ENCODE measurements at places on chromosomes 12 and 14. TPM values are rescaled to one million over a fixed set of nuclear protein-coding genes. Genes with fewer than 3 reads are reported as not detected.

Gene TSHR
- total RNA-seq: not detected

DNA sequence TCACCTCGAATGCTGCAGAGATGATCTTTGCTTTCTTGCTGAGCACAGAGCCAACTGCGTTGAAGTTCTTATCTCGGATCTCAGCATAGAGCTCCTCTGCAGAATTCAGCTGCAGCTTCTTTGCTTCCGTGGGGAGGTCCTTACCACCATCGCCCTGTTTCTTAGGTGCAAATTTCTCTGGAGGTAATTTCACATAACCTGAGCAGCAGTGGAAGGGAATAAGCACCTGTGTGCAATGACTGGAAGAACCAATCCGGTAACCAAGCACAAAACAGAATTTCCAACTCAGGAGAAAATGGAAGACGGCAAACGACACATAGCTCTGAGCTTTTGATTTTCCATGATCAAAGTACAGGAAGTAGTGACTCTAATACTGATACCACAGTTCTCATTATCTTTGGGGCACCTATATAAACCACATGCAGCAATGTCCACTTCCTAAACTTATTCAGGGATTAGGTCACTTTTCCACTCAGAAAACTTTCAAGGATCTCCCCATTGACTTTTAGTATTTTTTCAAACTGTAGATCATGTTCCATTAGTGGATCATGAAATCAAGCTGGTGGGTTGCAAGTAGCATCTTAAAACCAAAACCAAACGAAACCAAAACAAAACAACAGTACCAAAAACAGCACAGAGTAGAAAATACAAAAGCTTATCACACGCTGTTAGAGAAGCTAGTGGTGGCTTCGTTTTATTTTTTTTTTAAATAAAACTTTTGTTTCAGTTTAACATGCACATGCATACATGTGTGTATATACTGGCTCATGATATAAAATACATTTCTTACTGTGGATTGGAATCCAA lies 18.9 kb upstream of the DIABLO start:
- H3K4me1 ChIP-seq: no peaks in the 10 kb centered on the region
- peaks cover 12% of the 10 kb centered on the region for H3K36me3 ChIP-seq
- H3K27me3 ChIP-seq: no peaks in the 10 kb centered on the region
- H3K4me3 ChIP-seq: no peak overlapping the region
- no peak overlapping the region for H3K27ac ChIP-seq

DNA sequence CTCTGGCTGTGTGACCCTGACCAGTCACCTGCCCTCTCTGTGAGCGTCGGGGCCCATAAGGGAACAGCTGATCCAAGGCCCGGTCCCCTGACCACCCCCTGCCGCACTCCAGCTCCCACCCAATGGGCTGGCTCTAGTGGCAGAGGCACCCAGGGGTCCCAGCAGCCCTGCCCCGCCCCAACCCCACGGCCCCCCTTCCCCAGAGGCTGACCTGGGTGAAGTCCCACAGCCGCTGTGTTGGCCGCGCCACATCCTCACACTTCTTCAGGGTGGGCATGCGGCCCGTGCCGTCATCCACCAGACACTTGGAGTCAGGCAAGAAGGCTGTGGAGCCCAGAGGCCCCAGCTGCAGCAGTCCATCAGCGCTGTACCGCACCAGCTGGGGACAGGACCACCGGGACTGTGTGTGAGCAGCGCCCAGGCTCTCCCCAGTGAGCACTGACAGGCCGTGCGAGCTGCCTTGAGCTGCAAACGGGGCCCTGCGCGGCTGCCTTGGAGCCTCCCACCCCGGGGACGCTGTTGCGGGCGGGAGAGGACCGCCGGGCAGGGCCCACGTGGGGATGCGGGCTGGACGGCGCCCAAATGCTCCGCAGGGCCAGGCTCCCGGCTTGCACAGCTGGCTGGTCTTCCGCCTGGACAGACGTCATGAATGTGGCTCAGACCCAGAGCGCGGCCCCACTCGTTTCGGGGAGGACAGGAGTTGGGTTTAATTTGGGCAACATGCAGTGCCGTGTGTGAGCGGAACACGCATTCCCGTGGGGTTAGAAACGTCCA lies 53.5 kb downstream of the NOC4L start:
- no peaks in the 10 kb centered on the region for H3K27me3 ChIP-seq
- no peak for DNase-seq
- no peak overlapping the region for H3K27ac ChIP-seq
- H3K4me1 ChIP-seq: no peaks in the 10 kb centered on the region

GRCh38 chr12:90253674-90254181 lies 545.1 kb upstream of the ATP2B1 start:
- H3K27ac ChIP-seq: no peak overlapping the region
- no peaks in the 10 kb centered on the region for H3K36me3 ChIP-seq
- H3K4me1 ChIP-seq: peaks cover 7% of the 10 kb centered on the region
- no peaks in the 10 kb centered on the region for H3K27me3 ChIP-seq

- H3K36me3 ChIP-seq: no peaks in the 10 kb centered on the region
- H3K4me1 ChIP-seq: no peaks in the 10 kb centered on the region
- peak; percentile 30 for DNase-seq
- H3K27ac ChIP-seq: no peak overlapping the region
Measured at GRCh38 chr12:118034429-118035189, 18.1 kb downstream of the RFC5 start.

DNA sequence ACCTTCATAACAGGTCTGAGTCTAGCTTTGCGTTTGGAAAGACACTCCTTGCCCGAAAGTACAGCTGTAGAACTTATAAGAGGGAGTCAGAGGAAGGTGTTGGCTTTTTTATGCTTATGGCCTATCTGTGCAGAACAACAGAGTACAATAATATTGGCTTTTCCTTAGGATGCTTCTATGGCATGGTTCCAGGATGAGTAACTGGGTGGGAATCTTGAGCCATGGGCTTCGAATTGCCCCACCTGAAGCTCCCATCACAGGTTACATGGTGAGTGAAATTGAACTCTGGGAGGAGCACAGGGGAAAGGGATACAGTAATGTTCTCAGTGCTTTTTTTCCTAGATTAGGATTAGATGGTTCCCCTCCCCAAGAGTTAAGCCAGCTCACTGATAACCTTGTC lies 13.0 kb downstream of the PARP2 start:
- no peak overlapping the region for H3K4me3 ChIP-seq
- no peaks in the 10 kb centered on the region for H3K36me3 ChIP-seq
- no peak overlapping the region for H3K27ac ChIP-seq
- no peaks in the 10 kb centered on the region for H3K4me1 ChIP-seq
- DNase-seq: no peak

Data from body of pancreas (tissue), 4 donors.